ENCODE measurements at places on chromosomes 6 and 20.

GRCh38 chr20:14845199-14846160 is 508.1 kb upstream of the FLRT3 start:
- DNase-seq, result no peak

DNA sequence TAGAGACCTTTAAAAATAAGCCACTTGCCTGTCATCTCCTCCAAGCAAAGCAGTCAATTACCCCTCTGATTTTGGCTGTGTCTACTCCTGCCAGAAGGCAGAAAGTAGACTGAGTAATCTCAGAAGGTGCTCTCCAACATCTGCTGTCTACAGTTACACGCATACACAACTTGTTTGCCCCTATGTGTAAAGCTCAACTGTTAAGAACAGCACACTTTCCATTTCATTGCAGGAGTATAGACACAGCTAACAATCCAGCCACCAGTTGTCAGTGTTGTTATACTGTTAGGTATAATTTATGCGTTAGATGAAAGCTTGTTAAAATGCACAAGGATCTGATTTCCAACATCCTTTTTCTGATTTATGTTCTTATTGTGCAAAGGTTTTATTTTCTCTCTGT is 88.2 kb downstream of the SAMD3 start:
- DNase-seq, result no peak

GRCh38 chr6:121399966-121400365 is 35.5 kb upstream of the GJA1 start:
- no peak for DNase-seq

GRCh38 chr6:78701407-78701806 is 165.9 kb upstream of the IRAK1BP1 start:
- peak; percentile 17 for DNase-seq

- DNase-seq, result no peak
These were observed 996.8 kb downstream of the KIF16B start for GRCh38 chr20:15576411-15576810.

- DNase-seq, result no peak
These were observed 72.6 kb upstream of the LY86 start for GRCh38 chr6:6515691-6516607.
